ENCODE measurements at places on chromosomes 7 and 10. TPM values are rescaled to one million over a fixed set of nuclear protein-coding genes. Genes with fewer than 3 reads are reported as not detected.
A peak's percentile ranks its signal among the peaks of the same experiment; 100 is the strongest.

DNA sequence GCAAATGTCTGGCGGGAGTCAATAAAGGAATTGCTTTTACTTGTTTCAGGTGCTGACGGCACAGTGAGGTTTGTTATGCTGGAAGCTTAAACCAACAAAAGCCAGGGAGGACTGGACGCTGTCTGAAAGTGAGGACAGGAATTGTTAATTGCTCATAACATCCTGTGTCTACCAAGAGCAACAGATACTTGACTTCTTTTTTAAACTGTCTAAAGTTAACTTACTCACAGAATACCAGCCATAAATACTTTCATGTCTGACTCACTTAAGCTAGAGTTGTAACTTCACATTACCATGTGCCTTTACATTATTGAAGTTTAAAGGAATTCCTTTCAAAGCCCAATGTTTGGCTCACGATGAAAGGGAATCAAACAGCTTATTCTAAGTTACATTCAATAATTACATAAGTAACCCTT lies 252.7 kb upstream of the SHH start:
- no peak for DNase-seq

- DNase-seq, result no peak
These were observed 48.1 kb upstream of the TARP start for GRCh38 chr7:38321515-38321944.

GRCh38 chr10:92052088-92052487 lies 128.5 kb downstream of the BTAF1 start:
- DNase-seq, result no peak

UNCX gene
- total RNA-seq, result not detected

DNA sequence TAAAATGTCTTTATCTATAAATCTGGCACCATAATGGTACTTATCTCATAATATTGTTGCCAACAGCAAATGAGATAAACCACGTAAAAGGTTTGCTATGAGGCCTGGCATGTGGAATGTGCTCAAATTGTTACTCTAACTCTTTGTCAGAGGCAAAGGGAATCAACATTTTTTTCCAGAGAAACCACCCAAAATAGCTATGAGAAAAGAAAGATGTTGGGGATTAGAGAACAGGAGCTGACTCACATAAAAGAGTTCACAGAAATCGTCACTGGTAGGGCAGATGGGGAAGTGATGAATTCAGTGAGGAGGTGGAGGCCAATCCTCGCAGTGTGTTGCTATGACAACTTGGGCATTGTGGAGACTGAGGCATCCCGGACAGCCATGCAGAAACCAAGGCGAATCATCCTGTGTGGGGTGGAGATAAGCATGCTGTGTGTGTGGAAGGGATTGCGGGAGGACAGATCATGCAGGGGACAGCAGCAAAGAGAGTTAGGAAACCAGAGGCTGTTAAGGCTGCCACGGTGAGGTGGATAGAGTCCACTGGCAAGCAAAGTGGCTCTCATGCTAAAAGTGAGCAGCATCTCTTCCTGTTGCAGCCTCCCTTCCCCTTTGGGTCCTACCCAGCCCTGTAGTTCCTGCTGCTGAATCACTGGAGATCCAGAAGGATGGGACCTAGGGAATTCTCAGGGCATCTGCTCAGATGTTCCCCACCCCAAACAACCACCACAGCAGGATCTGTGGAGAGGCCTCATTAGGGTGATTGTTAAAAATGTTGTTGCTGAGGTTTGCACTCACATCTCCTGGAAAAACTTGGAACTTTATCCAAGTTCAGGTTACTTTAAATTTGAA lies 103.9 kb downstream of the CUBN start:
- peak; percentile 91 for DNase-seq

DLG5 gene
- 55.7 TPM for total RNA-seq

DNA sequence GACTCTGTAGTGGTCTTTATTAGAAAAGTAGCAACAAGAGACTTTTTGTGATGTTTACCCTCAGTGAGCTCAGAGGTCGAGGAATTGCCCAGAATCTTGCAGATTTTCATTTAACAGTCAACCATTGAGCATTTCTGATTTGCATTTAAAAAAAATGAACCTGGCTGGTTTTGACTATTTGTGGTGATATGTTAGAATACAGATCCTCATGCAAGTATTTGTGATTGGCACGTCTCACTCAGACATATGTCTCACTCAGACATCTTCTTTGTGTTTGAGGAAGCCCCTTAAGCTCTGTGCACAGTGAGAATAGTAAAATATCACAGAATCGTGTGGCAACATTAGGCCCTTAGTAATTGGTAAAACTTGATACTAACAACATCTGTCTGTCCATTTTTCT lies 113.2 kb downstream of the SND1 start:
- DNase-seq, result no peak

DNA sequence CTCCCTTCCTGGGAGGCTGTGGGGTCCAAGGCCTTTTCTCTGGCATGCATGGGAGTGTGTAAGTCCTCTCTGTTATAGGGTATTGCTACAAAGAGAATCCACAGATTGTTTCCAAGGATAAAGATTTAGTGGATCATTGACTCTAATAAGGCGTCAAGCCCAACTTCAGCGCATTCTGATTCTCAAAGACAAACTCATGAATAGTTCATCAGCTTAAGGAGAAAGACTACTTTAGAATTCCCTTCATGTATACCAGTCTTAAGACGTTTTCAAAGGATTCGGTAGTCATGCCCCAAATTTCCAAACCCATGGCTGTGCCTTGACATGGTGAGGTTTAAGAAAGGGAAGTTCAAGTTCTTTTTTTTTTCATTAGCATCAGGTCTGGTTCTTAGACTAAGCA lies 46.6 kb upstream of the ABLIM1 start:
- no peak for DNase-seq

DNA sequence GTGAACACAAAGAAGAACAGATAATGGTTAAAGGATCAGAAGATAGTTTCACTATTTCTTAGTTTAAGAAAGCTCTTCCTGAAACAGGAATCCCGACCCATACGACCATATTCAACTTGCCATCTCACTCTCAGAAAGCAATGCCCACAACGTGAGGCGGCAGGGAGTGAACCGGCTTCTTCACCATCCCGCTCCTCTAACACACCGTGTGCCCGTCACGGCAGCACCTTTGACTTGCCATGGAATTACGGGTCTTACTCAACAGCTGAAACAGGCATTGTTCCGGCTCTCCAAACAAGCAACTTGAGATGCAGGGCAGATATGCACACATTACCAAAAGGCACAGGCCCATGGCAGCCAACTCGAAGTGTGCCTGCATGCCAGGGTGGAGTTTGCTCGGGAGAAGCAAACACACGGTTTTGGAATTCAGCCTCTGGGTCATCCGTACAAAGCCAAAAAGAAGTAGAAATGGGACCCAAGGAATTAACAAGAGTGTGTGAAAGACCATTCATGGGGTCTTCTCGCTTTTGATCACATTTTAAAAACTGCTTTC lies 293.6 kb downstream of the DNAJB6 start:
- no peak for DNase-seq

DNA sequence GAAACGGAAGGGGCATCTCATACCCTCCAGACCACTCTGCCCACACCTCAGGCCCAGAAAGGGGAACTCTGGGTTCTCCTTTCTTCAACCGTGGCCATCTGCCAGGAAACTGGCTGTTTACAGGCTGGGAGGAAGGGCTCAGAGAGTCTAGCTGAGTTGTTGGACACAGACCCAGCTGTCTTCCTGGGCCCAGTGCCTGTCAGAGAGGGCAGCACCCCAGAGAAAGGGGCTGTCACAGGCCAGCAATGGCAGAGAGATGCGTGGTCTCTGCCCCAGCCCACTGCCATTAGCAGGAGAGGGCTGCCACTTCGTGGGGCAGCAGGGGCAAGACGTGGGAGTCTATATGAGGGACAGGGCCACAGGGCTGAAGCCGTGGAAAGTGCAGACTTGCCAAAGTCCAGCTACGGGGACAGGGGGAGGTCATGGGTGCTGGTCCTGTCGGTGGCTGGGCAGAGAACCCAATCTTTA lies 11.0 kb downstream of the GRID1 start:
- no peak for DNase-seq

DNA sequence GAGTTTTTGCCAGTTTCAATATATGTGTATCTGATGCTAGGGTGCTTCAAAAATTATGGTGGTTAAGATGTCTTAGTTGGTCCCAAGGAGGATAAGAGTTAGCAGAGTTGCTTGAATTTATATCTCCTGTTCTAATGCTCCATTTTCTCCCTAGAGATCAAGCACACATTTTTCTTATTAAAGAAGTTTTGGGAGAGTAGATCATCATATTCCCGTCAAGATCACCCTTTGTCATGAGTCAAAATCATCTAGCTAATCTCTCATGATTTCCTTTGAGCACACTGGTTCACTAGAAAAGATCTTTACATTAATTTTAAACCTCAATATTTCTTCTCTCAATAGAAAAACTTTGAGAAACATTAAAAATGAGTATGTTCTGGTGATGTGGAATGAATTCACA lies 429.9 kb upstream of the SEMA3A start:
- DNase-seq, result no peak

DNA sequence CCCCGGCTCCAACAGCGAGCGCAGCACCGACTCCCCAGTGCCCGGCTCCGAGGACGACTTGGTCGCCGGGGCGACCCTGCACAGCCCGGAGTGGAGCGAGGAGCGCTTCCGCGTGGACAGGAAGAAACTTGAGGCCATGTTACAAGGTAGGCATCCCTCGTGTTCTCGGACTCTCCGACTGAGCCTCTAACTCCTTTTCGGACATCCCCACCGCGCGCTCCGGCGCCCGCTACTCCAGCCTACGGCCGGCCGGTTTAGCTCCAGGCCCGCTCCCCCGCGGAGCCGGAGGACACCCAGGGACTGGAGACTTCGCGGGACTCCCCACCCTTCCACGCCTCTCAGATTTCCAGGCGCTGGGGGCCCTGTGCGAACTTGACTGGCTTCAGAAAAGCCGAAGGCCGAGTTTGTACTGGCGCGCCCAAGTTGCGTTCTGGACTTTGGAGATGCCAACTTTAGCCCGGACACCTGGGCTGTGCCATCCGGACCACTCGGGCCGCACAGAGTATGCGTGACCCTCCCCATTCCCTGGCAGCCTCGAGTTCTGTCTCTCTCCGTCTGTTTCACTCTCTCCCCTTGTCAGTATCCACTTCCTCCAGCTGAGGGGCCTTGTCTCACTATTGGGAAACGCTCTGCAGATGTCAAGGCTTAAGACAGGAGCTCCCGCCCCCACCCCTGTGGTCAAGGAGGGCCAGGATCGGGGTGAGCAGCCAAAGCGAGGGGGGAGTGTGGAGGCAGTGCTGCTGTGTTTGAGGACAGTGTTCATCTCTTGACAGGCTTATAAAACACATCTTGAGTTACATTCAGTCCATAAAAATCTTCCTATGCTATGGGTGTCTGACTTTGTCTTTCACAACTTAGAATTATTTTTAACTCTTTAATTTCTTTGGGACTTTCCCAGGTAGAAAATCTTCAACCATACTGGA lies 777 bp downstream of the BICC1 start:
- DNase-seq, result peak; percentile 94

GRCh38 chr7:131848033-131848432 lies 291.6 kb upstream of the PODXL start:
- no peak for DNase-seq

GRCh38 chr7:136687693-136688322 lies 180.6 kb upstream of the CHRM2 start:
- DNase-seq, result no peak

DNA sequence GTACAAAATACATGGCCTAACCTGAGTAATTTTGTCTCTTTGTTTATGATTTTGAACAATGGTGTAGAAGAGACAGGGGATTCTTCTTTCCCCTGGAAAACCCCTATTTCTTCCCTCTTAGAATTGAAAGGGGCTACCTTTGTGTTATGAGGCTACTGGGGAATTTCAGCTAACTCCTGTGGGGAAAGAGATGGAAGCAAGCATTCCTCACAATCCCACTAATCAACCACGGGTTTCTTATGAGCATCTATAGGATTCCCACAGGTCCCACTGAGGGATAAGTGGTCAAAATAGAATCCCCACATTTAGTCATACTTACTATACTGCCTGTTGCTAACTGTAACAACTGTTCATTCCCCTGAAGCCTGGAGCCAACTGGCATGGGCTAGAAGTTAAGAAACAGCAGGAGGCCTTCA lies 32.2 kb upstream of the ITGB8 start:
- no peak for DNase-seq

CPN1 gene
- not detected for total RNA-seq

- no peak for DNase-seq
These were observed 4.1 kb downstream of the LRRC17 start for GRCh38 chr7:102916881-102917280.

CFAP43 gene
- total RNA-seq, result not detected

GRCh38 chr7:157574120-157574825 lies 237.5 kb downstream of the DNAJB6 start:
- DNase-seq, result no peak

CTNNA3 gene
- total RNA-seq, result 20.2 TPM

GRCh38 chr7:90269163-90269562 lies 24.2 kb downstream of the CFAP69 start:
- no peak for DNase-seq

TFR2 gene
- not detected for total RNA-seq

DNA sequence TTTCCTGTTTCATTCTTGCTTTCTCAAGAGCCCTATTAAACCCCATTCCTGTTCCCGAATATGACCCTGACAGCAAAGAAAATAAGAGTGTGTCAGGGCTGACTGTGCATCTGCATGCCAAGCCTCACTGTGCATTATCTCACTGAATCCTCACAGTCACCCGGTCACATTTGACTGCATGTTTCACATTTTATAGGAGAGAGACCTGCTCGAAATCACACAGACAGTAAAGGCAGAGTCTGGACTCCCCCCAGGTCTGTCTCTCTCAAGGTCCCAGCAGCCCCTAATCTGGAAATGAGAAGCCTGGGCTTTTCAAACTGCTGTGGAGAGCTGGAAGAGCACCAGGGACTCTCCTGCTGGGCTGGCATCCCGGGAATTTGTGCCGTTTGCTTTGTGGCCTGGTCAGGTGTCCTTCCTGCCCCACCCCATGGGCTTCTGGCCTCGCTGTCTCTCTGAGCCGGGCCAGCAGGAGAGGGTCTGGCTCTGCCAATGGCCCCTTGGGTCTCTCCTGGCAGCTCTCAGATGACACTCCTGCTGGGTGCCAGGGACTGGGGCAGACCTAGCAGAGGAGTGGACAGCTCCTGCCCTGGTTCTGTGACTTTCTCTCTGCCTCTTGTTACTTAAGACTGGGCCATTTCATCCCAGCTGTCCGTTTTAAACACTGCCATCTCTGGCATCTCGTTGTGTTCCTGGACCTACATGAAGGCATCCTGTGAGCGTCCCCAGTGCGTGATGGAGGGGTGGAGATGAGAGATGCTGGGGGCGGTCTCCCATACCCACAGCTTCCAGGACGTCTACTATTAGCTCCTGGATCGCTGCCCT lies 173.6 kb downstream of the ARHGAP12 start:
- no peak for DNase-seq

- DNase-seq, result no peak
These were observed 36.5 kb upstream of the JAZF1 start for GRCh38 chr7:28217143-28217542.

- no peak for DNase-seq
These were observed 14.8 kb upstream of the ZMIZ2 start for GRCh38 chr7:44733708-44734481.

TAS2R3 gene
- not detected for total RNA-seq

TAS2R41 gene
- not detected for total RNA-seq

SLC26A3 gene
- 8.7 TPM for total RNA-seq
